Aorta (tissue), 5 donors: ENCODE measurements at places on chromosomes 12 and 14.

DNA sequence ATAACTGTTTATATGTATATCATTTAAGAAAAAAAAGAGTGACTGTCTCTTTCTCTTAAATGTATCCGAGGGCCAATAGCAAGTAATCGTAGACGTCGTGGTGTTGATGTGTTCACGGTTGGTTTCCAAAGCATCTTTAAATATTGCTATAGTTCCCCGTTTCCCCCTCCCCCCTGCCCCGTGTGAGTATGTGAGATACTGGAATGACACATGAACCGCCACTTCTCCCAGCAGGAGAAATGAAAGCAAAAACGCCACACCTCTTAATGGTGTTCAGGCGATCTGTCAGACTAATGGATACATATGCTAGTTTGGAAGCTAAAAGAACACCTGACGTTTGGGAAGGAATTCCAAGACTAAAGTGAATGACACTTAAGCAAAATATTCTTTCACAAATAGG is 258.3 kb downstream of the FOXN3 start:
- DNase-seq: no peak

- DNase-seq: no peak
Observed at GRCh38 chr12:132953771-132954170, 2.3 kb downstream of the ZNF605 start.

DNA sequence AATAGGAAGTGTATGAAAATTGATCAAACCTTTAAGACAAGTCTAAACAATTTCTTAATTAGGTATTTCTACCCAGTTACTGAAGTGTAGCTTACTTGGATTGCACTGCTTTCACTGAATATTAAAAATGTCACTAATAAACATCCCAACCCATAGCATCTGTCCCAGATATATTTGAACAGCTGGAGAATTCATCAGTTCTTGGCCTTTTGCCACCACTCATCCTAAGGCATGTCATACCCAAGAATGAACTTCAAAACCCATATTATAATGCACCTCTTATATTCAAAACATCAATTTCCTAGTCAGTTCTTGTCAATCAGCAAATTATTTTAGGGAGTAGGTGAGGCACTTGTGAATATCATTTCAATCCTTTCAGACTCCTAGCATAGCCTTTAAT is 392.3 kb downstream of the PAWR start:
- DNase-seq: no peak

DNA sequence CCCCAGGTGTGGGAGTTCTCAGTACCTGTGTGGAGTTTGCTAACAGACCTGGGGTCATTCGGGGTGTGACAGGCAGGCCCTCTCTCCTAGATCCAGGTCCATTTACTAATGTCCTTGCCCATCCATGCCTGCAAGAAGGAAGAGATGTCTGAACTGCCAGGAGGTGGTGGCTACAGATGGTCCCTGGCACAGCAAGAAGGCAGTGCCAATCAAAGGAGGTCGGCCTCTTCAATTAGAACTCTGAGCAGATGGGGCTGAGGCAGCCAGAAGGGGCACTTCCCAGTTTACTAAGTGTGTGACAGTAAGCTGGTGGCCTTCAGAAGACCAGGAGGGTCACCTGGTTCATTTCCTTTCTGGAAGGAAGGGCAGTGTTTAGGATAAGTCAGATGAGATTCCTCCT is 202.5 kb downstream of the CACNA1C start:
- DNase-seq: no peak

- DNase-seq: no peak
Observed at GRCh38 chr12:52448228-52448627, 3.7 kb downstream of the KRT6B start.
